ENCODE measurements at places on chromosomes 1 and 21.
A peak's percentile ranks its signal among the peaks of the same experiment; 100 is the strongest.

- no peak for DNase-seq
These were observed 65.7 kb downstream of the ST6GALNAC3 start for GRCh38 chr1:76140227-76140626.

- peak; percentile 1 for DNase-seq
These were observed 67.6 kb downstream of the SEC16B start for GRCh38 chr1:177902266-177902665.

- no peak for DNase-seq
These were observed 125.0 kb upstream of the TMPRSS2 start for GRCh38 chr21:41632748-41633475.

GRCh38 chr21:18913914-18914313 lies 510.3 kb upstream of the TMPRSS15 start:
- DNase-seq = no peak

DNA sequence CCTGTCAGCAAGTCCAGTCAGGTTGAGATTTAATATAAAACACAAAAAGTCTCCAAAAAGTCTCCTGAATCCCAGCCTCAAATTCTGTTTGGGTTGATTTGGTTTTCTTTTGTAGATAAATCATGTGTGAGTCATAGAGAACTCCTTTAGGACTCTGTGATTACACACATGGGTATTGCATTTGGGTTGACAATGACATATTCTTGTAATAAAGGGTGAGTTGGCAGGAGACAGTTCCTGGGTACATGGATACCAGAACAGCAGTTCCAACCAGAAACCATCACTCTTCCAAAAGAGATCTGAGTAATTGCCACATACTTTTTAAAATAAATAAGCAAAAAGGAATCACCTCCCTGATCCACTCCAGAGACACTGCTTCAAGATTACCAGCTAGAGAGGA lies 8.9 kb downstream of the CR2 start:
- no peak for DNase-seq

DNA sequence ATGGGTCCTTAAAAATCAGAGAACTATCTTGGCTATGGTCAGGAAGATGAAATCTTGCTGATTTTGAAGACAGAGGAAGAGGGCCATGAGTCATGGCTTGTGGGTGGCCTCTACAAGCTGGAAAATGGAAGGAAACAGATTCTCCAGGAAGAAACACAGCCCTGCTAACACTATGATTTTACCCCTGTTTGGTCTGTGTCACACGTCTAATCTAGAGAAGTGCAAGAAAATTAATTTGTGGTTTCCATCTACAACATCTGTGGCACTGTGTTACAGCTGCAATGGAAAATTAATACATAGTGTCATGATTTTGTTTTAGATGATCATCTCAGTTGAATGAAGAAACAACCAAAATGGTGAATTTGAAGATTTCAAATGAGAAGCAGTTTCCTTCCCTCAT lies 288.7 kb upstream of the NRIP1 start:
- DNase-seq = no peak

- no peak for DNase-seq
These were observed 232.6 kb upstream of the C1orf174 start for GRCh38 chr1:4132352-4133296.

DNA sequence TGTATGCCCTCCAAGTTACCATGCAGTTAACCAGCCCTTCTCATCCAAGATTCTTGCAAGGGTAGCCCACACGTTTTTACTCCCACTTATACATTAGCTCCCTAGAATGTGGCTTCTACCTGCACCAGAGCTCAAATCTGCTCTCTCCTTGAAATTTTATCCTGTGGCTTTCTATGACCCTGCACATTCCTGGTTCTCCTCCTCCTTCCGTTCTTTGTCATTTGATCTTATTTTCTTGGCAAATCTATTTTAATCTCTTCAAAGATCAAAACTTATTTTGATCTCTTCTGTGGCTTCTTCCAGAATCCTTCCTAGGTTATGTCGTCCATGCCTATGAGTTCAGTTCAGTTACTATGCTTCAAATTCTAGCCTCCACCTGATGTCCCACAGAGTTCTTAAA lies 115.6 kb upstream of the GUCA2B start:
- DNase-seq = no peak

- DNase-seq = no peak
These were observed 20.6 kb upstream of the PTTG1IP start for GRCh38 chr21:44893948-44894656.

DNA sequence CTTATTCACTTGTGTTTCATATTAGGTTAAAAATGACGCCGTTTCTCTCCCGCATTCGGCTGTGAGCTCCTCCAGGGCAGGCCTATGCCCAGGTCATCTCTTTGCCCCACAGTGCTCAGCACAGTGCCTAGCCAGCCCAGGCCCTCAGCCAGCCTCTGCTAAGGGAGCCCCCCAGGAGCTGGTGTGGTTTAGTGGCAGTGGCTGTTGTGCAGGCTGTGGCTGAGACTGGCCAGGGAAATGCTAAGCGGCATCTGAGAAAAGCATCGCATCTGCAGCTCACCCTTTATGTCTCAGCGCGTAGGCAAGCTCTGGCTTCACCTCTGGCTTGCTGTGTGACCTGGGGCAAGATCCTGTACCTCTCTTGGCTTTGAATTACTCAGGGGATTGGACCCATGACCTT lies 275.1 kb downstream of the TRABD2B start:
- DNase-seq = no peak

DNA sequence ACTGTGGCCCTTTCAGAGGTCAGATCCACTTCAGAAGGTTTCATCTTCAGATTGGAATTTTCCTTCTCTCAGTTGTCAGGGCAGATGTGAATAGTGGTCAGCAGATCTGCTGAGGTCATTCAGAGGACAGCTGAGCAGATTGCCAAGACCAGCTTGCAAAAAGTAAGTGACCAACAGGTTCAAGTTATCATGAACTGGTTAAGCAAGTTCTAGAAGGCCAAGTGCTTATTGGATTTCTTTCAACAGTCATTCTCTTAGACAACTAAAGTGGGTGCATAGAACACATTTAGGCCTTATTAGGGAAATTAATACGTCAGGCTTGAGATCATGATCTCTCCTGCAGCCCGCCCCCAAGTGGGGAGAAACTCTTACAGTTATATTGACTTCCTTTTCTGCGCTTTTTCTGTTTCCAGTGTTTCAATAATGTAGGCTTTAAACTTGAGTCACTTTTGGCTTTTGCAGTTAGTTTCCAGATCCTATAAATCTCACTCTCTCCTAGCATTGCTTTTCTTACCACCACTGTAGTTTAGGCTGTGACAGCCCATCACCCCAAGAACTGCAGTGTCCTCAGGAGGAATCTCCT lies 96.4 kb downstream of the C1orf21 start:
- DNase-seq = no peak

GRCh38 chr1:56317722-56318121 lies 261.6 kb downstream of the PLPP3 start:
- DNase-seq = no peak

GRCh38 chr1:62685431-62685859 lies 2.7 kb downstream of the DOCK7 start:
- no peak for DNase-seq

GRCh38 chr1:5611851-5612250 lies 380.4 kb downstream of the NPHP4 start:
- no peak for DNase-seq

GRCh38 chr1:43975249-43975961 lies 645 bp downstream of the ATP6V0B start:
- DNase-seq = peak; percentile 25

GRCh38 chr1:215321802-215322201 lies 239.3 kb downstream of the KCNK2 start:
- DNase-seq = no peak

All from G401 (cell line).